Heart left ventricle (tissue), 16 donors: ENCODE measurements at places on chromosomes 12 and 14.

- no peak for DNase-seq
Measured at GRCh38 chr12:103768467-103769123, 72.4 kb downstream of the NT5DC3 start.

DNA sequence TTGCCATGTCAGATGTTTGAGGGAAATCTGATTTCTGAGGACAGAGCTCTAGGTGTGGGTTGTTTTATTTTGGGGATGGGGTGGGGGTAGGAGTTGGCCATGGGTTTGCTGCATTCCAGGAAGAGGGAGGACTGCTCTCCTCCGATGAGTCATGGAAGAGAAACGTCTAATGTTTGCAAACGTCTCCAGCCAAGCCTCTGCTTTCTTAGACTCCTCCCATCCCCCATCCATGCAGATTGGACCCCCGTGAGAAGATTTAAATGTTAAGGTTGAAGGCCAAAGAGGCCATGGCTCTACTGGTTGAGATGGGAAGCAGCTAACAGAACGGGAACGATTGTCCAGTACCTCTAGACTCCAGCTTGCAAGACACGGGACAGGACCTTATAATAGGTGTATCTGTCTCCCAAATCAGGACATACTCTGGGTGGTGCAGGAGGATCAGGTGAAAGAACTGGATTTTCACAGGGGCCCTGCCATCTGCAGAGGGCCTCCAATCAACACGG is 11.4 kb upstream of the ATP2A2 start:
- no peak for DNase-seq

- DNase-seq, result no peak
Measured at GRCh38 chr12:103468837-103469236, 26.9 kb downstream of the C12orf42 start.

DNA sequence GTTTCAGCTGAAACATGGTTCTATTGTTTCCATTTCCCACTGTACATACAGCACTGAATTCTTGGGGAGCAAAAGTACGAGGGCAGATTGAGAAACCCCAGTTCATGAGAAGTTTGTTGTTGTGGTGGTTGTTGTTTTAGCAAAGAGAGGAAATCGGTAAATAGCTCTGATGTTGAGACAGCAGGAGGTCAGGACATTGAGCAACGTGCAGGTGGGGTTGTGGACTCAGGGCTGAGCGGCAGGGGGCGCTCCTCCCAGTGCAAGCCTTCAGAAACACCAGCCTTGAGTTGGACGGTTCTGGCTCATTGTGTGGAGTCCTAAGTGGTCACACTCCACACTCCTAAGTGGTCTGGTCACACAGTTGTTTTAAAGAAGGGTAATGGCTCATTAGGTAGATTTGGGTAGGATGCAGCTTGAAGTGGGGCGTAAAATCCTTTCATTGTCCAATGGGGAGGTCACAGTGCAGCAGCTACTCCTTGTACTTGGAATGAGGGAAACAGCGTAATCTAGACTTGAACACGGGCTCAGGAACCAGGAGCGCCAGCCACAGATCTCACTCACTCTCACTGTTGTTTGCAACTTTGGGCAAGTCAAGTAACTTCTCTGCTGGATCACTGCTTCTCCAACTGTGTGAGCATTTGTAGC is 14.5 kb upstream of the PWP1 start:
- no peak for DNase-seq

DNA sequence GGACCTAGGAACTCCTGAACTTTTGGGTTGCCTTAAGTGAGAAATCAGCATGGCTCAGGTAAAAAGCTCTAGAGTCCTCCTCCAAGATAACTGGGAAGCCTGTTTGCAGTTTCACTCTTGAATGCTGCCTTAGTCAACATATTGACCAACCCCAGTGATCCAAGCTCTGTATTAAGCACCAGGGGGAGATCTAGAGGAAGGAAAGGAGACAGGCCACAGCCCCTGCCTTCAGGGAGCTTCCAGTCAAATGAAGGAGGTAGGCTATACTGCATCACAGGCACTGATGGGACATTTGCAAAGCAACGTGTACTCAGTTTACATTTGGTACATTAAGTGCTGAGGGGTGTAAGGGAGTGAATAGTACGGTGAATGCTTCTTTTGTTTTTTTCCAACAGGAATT is 1.2 kb upstream of the CSAD start:
- DNase-seq, result no peak

DNA sequence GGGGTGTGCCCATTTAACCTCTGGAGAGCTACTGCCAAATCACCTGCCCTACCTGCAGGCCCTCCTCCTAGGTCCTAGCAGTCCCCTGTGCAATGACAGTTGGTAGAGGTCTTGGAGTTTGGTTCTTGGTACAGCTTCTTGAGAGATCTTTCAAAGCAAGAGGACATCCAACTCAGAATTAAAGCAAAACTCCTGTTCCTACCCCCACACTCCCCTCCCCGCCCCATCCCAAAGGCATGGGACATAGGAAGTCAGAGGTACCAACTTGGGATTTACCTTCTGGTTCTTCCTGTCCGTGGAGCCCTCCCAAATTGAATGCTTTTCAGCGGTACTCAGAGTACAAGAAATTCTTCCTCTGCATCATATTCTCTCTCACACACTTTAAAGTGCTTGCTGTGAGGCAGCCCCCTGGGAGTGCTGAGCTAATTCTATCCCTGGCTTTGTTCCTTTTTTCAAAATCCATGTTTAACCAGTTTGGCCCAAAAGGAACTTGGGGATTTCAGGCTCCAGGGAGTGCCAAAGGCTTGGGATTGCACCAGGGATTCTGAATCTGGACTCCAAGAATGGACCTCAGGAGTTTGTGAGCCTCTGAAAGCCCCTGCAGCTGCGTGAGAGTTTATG is 40.8 kb downstream of the GALNT16 start:
- no peak for DNase-seq

GRCh38 chr12:39798429-39798828 is 178.8 kb upstream of the ABCD2 start:
- no peak for DNase-seq

- DNase-seq, result no peak
Measured at GRCh38 chr12:14814014-14814413, at the start of gene SMCO3. Gene SMCO3 (minus strand): TSS chr12:14814182. CDS start chr12:14806680, 7,502 bp downstream.

- DNase-seq, result no peak
Measured at GRCh38 chr12:122793685-122794106, 19.3 kb downstream of the CCDC62 start.

- no peak for DNase-seq
Measured at GRCh38 chr12:46459111-46459510, 86.5 kb upstream of the SLC38A2 start.

GRCh38 chr12:46553911-46554310 is 181.3 kb upstream of the SLC38A2 start:
- DNase-seq, result no peak

GRCh38 chr12:109378569-109378968 is 30.9 kb downstream of the MYO1H start:
- DNase-seq, result no peak

GRCh38 chr14:89196545-89196944 is 220.5 kb downstream of the FOXN3 start:
- DNase-seq, result no peak

DNA sequence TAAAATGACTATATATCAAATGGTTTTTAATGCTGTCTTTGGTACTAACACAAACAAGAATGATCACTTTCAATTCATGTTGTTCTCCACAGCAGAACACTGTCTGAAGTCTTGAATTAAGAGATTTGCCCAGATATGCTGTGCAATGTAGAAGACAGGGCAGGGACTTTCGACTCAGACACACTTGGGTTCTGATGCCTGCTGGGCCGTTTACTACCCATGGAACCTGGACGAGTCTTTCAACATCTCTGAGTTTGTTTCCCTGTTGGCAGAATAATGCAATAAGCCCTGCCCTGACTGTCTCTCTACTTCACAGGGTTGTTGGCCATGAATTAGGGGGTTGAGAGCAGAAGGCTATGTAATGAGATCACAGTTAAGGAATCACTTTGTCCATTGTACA is 162.6 kb upstream of the TMPO start:
- no peak for DNase-seq

- no peak for DNase-seq
Measured at GRCh38 chr12:50720085-50720484, 43.8 kb upstream of the ATF1 start.

DNA sequence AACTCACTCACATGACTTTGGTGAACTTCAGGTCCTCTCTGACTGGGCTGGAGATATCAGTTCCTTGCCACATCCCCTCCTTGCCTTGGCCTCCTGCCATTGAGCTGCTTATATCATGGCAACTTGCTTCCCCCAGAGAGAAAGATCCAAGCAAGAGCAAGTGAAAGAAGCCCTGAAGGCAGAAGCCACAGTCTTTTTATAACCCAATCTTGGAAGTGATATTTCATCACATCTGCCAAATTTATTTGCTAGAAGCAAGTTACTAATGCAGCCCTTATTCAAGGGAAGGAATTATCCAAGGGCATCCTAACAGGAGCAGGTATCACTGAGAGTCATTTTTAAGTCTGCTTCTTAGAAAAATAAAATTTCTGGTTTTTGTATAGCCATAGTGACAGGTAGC is 127.8 kb downstream of the SLC38A4 start:
- no peak for DNase-seq

DNA sequence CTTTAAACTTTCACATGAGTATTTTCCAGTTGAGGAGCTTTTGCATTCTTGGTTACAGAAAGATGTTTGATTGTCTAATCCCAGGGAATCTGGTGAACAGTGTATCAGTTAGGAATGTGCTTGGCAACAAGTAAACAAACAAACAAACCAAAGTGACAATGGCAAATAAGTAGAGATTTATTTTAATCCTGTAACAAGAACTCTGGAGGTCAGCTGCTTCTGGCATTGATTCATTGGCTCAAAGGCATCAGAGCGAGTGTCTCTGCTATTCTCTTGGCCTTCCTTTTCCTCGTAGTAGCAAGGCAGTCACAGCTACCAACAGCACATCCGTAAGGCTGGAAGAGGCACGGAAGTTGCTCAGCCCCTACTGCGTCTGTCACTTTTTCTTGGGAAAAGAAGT is 37.2 kb downstream of the CRADD start:
- DNase-seq, result peak; percentile 31

DNA sequence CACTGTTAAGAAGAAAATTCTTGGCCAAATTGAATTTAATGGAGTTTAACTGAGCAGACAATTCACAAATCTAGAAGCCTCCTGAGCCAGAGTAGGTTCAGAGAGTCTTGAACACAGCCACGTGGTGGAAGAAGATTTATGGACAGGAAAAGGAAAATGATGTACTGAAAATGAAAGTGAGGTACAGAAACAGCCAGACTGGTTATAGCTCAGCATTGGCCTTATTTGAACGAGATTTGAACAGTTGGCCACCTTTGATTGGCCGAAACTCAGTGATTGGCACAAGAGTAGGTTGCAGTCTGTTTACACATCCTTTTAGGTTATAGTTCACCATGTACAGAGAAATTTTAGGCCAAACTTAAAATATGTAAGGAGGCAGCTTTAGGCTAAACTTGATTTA is 9.9 kb downstream of the OAS2 start:
- no peak for DNase-seq

DNA sequence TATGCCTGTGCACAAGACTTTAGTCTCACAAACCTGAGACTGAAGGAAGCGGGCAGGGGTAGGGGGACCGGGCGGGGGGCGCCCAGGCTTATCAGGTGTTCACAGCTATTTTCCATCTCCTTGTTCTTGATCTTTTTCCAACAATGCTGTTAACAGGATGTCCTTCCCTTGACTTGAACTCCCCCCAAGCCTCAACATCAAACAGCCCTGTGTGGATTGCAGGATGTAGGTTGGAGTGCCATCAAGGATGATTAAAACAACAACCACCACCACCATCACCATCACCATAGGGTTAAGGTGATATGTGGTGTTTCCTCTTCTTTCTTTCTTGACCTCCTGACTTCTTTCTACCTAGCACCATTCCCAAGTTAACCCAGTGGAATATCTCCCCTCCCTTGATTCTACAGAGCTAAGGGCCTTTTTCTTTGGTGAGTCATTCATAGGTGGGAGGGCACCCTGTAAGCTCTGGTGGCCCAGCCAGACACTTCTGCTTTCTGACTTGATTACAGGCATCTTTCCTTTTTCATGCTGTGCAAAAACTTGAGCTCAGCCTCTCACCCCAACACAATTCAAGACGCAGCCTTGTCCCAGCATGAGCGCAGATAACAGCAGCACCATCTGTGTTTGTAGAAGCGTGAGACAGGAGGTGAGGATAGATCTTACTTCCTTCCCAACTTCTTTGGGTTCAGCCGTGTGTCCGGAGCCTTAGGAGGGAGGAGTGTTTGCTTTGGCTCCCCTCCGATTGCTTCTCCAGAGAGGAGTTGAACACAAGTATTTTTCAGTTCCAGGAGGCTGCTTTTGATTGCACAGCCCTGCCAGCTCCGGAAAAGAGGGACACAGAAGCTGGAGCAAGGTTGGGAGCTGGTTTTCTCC is 26.8 kb downstream of the FLVCR2 start:
- peak; percentile 50 for DNase-seq

GRCh38 chr12:80659512-80660063 is 47.8 kb upstream of the MYF6 start:
- no peak for DNase-seq

DNA sequence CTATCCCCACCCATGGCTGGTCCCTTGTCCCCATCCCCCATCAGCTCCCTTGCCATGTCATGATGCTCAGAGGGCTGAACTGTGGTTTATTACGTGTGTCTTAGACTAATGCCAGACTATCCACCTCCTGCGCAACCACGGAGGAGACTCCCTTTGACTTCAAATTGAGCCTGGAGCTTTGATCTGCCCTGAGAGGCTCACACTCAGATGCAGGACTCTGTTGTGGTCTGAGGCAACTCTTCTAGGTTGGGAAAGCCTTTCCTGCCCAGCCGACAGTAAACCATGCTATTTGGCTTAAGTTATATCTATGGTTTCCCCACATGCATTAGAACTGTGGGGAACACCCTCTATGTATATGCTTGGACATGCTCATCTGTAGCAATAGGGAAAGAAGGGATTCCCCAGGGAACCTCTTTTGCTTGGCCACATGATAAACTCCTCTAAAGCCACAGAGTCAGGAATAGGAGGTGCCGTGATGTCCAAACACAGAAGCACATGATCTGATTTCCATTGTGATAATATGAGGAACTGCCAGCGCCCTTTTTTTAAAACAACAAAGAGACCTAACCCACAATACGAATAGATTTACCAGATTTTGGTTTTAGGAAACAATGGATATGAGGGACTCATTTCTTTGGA is 11.1 kb upstream of the LGALS3 start:
- DNase-seq, result peak; percentile 39

DNA sequence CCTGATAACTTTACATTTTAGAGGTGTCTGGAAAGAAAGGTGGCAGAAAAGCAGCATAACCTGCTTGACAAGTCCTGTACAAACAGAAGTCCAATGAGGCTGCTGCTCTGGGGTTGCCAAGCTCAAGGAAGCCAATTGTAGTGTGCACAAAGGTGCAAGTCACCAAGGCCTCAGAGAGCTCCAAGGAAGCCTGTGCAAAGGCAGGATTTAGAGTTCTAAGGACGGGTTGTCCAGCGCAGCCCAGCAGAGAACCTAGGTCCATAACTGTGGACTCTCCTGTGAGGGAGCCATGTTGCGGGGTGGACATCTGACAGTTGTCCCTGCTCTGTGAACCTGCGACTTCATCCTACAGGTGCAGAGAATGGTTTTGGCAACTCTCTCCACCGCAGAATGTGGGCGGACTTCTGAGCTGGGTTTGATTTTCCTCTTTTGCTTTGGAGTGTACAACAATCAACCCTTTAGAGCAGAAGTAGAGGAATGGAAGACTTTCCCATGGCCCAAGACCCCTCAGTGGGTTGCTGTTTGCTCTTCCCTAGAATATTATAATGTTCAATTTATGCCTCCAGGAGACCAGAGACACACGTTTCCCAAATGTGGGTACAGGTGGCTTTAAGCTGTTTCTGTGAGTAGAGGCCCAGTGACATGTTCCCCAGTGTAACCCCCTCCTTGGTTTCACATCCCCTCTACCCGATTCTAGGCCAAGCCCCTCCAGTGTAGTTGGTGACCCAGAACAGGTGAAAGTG is 81.0 kb downstream of the ETV6 start:
- DNase-seq, result no peak

GRCh38 chr14:104398656-104399055 is 180.9 kb upstream of the C14orf180 start:
- no peak for DNase-seq
